NCI-H187 (cell line): ENCODE measurements at places on chromosomes 1 and 21.

GRCh38 chr1:150056407-150056806, 11.2 kb upstream of the VPS45 start:
- DNase-seq = no peak

- DNase-seq = no peak
Measured at GRCh38 chr21:39033878-39034589, 149.2 kb downstream of the PSMG1 start.

GRCh38 chr1:85681087-85681486, 27.1 kb downstream of the ZNHIT6 start:
- no peak for DNase-seq

GRCh38 chr1:68378296-68379084, 71.3 kb downstream of the RPE65 start:
- no peak for DNase-seq

DNA sequence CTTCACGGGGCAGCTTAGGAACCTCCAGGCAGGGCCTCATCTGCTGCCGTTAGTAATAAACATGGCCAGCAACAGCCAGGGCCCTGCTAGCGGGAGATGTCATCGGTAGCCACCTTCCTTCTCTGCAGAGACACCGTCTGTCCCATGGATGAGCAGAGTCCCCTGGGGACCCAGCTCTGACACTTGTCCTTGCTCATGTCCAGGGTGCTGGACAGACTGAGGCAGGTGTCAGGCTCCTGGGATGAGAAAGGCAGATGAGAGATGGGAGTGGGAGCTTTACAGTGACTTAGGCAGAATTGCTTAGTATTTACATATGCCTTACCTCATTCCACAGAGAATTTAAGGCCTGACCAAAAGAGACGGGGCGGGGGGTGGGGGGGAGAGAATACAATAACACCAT, 25.0 kb downstream of the CAPN2 start:
- DNase-seq = no peak

DNA sequence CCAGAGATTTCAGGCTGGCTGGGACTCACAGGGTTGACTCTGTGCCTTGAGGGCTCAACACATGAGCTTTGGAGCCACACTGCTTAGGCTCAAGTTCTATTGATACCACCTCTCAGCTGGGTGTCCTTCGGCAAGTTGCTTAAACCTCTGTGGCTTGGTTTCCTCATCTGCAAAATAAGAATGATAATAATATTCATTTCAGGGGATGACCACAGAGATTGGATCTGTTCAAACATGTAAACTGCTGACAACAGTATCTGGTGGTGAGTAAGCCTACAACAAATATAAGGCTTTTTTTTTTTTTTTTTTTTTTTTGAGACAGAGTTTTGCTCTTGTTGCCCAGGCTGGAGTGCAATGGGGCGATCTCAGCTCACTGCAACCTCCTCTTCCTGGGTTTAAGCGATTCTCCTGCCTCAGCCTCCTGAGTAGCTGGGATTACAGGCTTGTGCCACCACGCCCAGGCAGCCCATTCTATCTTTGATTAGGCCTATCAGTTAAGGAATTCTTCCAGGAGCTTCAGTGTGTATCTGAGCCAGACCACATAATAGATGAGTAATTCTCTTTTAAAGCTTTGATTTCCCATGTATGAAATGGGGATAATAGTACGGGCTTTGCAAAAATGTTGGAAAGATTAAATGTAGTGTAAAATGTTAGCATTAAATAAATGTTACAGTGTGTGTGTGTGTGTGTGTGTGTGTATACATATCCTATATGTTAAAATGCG, 437.6 kb downstream of the PRDM2 start:
- DNase-seq = no peak

DNA sequence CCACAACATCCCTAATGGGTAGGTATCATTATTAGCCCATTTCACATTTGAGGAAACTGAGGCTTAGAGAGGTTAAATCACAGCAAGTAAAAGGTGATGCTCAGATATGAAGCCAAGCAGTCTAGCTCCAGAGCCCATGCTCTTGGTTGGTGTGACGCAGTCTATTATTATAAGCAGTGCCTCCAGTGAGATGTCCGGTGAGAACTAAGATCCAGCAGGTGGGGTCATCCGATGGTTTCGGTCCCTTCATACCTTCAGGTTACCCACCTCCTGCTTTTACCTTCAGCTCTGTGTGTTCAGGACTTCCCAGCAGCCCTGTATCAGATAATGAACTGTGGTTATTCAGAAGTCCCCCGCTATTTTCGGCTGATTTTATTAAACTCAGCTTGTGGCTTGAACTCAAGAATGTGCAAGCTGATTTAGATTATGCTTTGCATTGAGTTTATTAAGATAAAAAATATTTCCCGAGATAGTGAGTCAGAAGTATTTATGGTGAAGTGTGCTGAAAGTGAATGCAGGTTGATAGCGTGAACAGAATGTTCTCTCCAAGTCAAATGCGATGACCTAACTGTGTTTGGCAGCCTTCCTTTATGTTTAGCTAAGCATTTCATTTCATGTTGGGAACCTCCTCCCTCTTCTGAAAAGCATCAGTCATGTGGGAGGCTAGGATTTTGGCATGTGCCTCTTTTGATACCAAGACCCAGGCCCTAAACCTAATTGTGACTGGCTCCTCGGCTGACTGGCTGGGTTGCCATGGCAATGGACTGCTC, 160.9 kb upstream of the UBE2U start:
- DNase-seq = no peak

DNA sequence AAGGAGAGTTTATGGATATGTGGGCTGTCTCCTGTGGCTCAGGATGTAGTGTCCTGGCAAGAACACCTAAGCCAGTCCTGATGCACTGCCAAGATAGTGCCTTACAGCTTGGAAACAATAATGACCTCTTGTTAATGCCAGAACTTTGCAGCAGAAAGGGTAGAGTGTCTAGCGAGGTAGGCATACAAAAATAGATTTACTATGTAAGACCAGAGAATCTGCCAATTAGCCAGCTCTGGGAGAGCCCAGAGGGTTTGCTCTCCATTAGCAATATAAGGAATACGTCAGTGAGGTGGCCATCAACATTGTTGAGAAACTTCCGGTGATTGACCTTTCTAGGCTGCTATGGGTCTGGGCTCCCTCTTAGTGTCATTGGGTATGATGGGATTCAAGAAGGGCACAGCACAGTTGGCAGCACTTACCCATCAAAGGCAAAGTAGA, 178.5 kb upstream of the GALNT2 start:
- DNase-seq = no peak

DNA sequence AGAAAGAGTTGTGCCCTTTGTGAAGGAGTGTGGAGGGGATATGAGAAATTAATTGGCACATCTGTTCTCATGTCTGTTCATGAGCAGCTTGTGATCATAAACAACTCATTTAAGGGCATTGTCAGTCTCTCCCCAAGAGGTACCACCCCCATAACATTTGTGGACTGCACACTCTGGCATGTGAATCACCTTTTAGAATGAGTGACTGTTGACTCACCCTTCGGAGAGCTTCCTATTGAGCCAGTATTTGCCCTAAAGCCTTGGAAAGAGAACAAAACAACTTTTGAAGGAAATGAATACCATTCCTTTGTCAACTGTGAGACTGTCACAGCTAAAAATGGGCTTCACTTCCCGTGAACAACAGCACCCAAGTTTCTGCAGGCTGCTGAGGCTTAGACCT, 27.5 kb upstream of the MYSM1 start:
- no peak for DNase-seq

GRCh38 chr1:91572044-91572443, 71.4 kb downstream of the CDC7 start:
- DNase-seq = no peak

- no peak for DNase-seq
Measured at GRCh38 chr21:20419772-20420171, 578.4 kb upstream of the NCAM2 start.

DNA sequence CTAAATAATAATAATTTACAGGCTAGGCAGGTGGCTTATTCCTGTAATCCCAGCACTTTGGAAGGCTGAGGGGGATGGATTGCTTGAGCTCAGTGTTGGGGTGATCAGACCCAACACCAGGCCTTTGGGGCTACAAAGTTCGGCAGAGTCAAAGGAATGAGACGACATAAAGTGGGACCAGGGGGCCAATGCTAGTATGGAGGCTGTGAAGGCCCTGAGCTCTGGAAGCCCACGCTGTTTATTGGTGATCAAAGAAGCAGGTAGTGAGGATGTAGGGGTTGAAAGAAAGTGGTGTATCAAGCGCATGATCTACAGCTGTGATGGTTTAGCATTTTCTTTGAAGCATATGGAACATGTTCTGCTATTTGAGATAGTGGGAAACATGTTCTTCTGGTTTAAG, 5.6 kb downstream of the BTBD8 start:
- no peak for DNase-seq

DNA sequence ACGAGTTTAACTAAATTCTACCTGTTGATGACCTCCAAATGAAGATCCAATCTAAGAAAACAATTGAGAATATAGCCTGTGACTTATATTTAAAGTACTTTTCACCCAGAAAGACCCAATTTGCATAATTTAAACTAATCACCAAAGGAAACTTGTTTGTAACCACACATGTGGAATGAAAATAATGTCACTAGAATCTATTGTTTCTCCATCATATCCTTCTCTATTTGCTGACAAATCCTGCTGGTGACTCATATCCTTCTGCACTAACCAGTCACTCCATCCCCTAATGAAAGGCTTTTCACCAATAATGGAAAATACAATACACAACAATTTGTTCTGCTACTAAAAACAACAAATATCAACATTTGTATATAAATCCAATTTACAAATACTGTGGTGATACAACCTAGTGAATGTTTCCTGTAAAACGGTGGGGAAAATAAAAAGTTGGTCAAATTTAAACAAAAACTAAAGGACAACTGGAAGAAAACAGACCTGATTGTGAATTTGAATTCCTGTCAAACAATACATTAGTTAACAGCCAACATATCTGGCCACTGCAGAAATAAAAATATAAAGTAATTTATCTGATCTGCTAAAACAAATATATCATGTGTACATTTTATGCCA, 6.5 kb downstream of the PTP4A2 start:
- DNase-seq = no peak

GRCh38 chr1:53370369-53370961, 42.6 kb upstream of the LRP8 start:
- DNase-seq = no peak

DNA sequence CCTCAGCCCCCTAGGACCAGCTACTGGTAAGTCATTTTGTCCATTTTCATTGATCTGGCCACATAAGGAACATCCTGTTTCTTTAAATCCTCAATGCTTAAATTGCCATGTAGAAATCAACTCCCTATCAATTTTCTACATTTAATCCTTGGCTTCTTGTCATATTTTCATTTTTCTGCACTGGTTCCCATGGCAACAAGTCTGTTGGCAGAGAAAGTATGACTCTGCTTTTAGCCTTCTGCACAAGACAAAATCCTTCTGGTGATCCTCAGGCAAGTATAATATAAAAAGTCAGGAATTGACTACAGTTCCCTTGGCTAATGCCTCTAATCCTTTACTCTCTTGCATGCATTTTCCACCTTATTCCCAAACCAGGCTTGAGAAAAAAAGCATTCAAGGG, 65.0 kb downstream of the LRRC40 start:
- DNase-seq = no peak

DNA sequence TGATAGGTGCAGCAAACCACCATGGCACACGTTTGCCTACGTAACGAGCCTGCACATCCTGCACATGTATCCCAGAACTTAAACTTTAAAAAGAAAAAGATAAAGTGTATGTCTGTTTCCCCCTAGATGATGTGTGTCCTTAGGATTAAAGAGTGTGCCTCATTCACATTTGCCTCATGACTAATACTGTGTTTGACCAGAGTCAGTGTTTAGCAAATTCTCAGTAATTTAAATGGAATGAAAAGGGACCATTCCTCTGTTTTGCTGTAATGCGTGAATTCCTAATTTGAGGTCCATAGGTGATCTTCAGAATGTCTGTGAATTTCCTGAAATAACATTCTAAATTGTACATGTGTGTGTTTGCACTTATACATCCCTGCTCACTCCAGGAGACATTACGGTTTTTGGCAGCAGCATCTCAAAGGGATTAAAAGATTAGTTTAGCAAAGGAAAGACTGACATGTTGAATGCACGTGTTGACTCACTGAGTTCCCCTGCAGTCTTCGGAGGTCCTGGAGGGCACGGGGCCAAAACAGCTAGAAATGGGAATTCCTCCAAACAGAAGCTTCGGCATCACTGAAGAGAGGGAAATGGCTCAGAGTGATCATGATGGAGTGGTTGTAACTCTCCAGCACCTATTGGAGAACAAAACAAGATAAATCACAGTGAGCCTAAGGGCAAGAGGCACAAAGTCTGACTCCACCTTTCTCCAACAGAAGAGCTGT, 19.1 kb upstream of the SLC35F3 start:
- DNase-seq = no peak

DNA sequence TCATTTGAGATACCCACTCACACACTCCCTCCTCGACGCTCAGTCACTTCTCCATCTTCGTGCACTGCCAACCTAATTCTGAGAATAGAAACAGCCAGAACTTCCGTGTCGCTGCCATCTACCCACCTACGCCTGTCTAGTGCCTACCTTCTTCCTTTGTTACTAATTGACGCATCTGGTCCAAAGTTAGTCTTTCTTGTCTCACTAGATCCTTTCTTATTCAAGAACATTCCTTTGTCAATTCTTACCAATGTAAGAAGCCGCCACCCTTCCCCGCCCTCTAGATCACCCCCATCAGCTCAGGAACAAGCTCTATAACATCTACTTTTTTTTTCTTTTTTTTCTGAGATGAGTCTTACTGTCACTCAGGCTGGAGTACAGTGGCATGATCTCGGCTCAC, 3.7 kb downstream of the PADI6 start:
- DNase-seq = no peak

DNA sequence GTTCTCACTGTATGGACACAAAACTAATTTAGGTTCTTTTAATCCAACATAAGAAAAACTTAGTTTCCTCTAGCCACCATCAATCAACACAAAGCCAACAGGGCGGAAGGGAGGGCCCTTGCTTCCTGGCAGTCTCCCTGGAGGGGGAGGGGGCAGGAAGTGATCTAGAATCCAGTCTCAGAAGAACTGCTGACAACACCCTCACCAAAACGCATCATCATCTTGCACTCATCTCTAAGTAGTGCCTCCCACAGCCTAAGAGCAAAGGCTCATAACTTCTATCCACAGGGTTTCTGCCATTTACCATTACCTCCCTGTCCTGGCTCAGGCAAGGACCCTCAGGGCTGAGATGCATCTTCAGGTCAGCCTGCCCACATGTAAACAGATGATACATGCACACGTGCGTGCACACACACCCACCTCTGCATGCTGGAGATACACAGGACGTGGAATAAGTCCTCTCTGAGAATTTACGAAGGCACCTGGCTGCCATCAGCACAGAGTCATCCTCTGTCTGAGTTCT, 20.5 kb downstream of the HIVEP3 start:
- no peak for DNase-seq

- no peak for DNase-seq
Measured at GRCh38 chr1:59186656-59187055, 110.2 kb upstream of the FGGY start.

DNA sequence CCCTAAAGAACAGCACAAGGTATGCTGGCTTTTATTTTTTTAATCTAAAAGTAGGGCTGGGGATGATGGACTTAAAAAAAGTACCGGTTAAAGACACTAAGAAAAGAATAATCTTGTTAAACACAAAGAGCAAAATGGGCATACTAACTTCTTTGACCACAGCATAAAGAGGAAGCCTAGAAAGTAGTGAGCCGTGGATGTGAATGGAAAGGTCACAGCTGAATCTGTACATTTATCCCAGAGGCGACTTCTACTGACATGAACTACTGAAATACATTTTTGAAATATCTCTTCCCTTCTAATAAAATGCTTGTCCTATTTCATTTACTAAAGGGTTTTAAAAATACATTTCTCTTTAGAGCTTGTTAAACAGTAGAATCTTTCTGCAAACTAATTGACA, 140.7 kb downstream of the SLC45A1 start:
- DNase-seq = no peak

GRCh38 chr1:236066828-236067386, 2.0 kb upstream of the NID1 start:
- no peak for DNase-seq

GRCh38 chr1:20936621-20937020, 149.5 kb upstream of the HP1BP3 start:
- DNase-seq = no peak
